Psoas muscle (tissue), 8 donors: ENCODE measurements at places on chromosomes 1 and 21. TPM values are rescaled to one million over a fixed set of nuclear protein-coding genes. Genes with fewer than 3 reads are reported as not detected.

- DNase-seq: no peak
- no peak overlapping the region for H3K4me3 ChIP-seq
- peaks cover 33% of the 10 kb centered on the region for H3K27me3 ChIP-seq
- H3K36me3 ChIP-seq: no peaks in the 10 kb centered on the region
- H3K4me1 ChIP-seq: no peaks in the 10 kb centered on the region
These were observed 4.5 kb downstream of the TMEM125 start for GRCh38 chr1:43274125-43274803.

GRCh38 chr1:167678838-167679237 lies 42.9 kb upstream of the MPZL1 start:
- H3K27ac ChIP-seq: no peak overlapping the region
- peaks cover 37% of the 10 kb centered on the region for H3K4me1 ChIP-seq
- no peaks in the 10 kb centered on the region for H3K27me3 ChIP-seq
- no peak for DNase-seq

GRCh38 chr1:239982762-239983161 lies 108.9 kb upstream of the FMN2 start:
- no peaks in the 10 kb centered on the region for H3K36me3 ChIP-seq
- H3K27me3 ChIP-seq: no peaks in the 10 kb centered on the region
- no peak overlapping the region for H3K4me3 ChIP-seq
- no peaks in the 10 kb centered on the region for H3K4me1 ChIP-seq
- DNase-seq: no peak
- no peak overlapping the region for H3K27ac ChIP-seq

GRCh38 chr1:180144659-180145357 lies 9.9 kb upstream of the QSOX1 start:
- no peak overlapping the region for H3K4me3 ChIP-seq
- no peaks in the 10 kb centered on the region for H3K27me3 ChIP-seq
- H3K4me1 ChIP-seq: no peaks in the 10 kb centered on the region
- DNase-seq: no peak

DNA sequence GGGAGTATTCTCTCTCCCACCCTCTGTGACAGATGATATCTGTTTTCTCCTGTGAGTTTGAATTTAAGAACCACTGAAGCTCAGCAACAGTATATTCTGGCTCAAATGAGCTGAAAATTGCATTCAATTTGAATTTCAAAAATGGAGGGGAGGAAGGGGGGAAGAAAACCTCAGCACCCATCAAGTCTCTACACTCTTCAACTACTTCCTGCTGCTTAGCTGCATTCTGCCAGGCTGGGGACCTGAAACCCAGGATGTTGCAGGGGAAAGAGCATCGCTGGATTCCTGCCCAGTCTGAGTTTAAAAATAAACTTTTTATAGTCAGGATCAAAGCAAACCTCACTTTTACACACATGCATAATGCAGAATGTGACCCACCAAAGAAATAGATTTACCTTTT lies 214.3 kb upstream of the ESRRG start:
- no peak for DNase-seq
- no peaks in the 10 kb centered on the region for H3K36me3 ChIP-seq
- H3K4me3 ChIP-seq: no peak overlapping the region
- H3K27me3 ChIP-seq: no peaks in the 10 kb centered on the region
- H3K27ac ChIP-seq: no peak overlapping the region

DNA sequence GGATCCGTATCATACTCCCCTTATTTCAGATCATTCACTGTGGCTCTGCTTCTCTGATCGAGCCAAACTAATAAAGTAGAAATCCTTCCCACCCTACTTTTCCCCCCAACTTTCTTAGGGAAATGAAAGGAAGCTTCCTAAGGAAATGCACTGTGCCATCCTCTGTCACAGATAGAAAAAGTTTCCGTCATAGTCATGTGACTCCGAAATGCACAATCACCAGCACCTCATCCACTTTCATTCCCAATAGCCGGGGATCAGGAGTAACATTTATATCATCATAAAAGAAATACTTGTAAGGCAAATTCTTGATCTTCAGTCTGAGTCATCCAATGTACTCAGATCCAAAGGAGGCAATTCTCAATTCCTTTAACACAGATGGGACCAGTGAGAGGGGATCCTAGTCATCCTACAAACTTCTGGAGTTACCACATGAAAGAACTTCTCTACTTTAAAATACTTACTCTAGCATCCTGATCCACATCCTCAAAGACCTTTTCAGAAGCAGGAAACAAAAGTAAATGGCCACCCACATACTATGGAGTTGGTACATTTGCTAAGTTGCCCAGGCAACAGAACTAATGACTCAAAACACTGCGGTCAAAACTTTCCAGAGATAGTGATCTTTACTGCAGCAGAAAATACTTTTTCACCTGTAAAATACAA lies 97.8 kb upstream of the ZC3H11B start:
- no peak for DNase-seq
- H3K27ac ChIP-seq: no peak overlapping the region
- no peaks in the 10 kb centered on the region for H3K27me3 ChIP-seq
- no peak overlapping the region for H3K4me3 ChIP-seq
- no peaks in the 10 kb centered on the region for H3K36me3 ChIP-seq

DNA sequence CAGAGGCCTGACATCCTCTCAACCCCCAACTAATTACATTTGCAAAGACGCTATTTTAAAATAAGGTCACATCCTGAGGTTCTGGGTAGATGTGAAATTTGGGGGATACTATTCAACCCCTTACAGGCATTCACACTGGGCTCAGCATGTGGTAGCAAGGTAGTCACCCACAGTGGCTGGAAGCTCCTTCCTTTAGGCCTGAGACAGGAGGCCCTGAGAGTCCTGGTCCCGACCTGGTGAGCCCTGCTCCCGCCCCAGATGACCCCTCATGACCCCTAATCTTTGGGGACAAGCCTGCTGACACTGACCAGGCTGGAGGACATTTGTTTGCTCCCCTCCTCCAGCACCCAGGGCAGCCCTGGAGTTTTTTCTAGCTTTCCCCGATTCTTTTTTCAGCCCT lies 225.9 kb downstream of the DYRK1A start:
- no peaks in the 10 kb centered on the region for H3K36me3 ChIP-seq
- H3K27ac ChIP-seq: no peak overlapping the region
- H3K4me3 ChIP-seq: no peak overlapping the region
- no peaks in the 10 kb centered on the region for H3K27me3 ChIP-seq
- no peaks in the 10 kb centered on the region for H3K4me1 ChIP-seq

Gene GOLT1A
- total RNA-seq: not detected
